ENCODE measurements at places on chromosomes 4 and X. TPM values are rescaled to one million over a fixed set of nuclear protein-coding genes. Genes with fewer than 3 reads are reported as not detected.

TSPAN7 gene
- 122 TPM for total RNA-seq

REELD1 gene
- not detected for total RNA-seq

KCNIP4 gene
- not detected for total RNA-seq

EDA gene
- total RNA-seq: 1.7 TPM
